Substantia nigra (tissue), 51 donors: ENCODE measurements at places on chromosomes 3 and 15.

GRCh38 chr3:61493339-61493738, 68.0 kb upstream of the PTPRG start:
- DNase-seq, result no peak

- DNase-seq, result no peak
These were observed 26.5 kb downstream of the AKAP13 start for GRCh38 chr15:85406916-85407315.

DNA sequence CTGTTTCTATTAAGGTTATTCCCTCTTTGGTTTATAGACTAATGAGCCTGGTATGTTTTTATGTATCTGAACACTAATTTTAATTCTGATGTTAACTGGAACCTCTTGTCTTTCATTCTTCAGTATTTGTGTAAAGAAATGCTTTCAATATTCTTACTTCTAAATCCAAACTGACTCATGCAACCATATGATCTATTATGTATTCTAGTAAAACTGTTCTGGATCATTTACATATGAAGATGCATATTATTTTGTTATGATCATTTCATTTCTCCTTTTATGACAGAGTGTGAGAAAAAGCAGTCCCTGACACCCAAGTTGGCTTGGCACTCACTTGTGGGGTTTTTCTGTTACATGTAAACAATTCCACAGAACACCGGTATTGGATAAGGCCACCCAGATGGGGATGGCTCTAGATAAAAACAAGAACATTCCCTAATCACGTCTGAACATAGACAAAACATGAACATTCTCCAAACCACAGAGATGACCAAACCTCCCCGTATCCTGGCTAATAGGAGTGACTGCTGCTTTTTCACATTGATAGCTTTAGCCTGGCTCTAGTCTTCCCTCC, 72.2 kb upstream of the EPHB3 start:
- DNase-seq, result no peak

- DNase-seq, result peak; percentile 36
These were observed at the start of gene ATP13A4 for GRCh38 chr3:193554811-193555210. Gene ATP13A4 (minus strand): TSS chr3:193554895. CDS start chr3:193554799, 96 bp downstream.

DNA sequence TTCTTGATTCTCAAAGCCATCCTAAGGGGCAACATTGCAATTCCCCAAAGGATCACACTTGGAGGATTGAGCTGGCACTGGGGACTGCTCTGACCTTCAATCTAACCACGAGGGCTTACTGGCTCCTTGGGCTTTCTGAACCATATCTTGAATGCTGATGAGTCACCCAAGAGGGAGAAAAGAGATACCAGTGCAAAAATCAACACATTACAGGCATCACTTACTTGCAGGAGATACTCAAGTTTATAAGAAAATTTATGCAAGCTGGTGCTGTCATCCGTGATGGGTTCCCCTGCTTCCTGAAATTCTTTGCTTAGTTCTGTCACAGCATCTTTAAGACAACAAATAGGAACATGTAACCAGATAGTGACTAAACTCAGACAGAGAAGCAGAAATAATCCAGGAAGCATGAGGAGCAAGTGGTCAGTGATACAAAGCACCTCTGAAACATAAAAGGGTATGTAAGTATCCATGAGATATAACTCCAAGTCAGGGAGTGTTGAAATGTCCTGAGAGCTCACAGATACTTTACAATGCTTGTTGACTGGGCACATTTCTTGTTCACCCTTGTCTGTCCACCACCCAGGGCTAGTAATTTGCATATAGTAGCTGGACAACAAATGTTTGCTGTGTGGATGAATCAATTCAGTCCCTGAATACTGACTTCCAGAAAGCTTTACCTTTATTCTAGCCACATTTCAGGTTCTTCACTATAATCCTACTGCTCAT, 14.1 kb downstream of the FYCO1 start:
- no peak for DNase-seq

DNA sequence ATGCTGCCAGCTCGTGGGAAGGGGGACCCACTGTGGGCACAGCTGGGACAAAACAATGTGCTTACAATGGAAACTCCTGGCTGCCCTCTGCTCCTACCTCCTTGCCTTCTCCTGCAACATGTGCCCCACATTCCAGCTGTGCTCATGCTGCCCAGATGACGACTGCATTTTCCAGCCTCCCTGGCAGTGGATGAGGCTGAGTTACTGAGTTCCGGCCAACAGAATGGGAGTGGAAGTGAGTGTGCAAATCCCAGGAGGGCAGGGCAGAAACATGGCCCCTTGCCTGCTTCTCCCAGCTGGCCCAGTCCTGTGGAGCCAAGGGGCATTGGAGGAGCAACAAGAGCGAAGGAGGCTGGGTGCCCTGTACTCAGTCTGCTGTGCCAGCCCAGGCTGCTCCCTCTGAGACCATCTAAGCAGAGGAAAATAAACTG, 17.1 kb downstream of the KLF15 start:
- DNase-seq, result no peak

- DNase-seq, result no peak
These were observed 701.5 kb downstream of the ZNF385D start for GRCh38 chr3:21049334-21050062.

GRCh38 chr3:174068035-174068434, 670.5 kb downstream of the NLGN1 start:
- no peak for DNase-seq

- no peak for DNase-seq
These were observed 720.2 kb upstream of the GOLIM4 start for GRCh38 chr3:168815946-168816345.

- DNase-seq, result no peak
These were observed 39.7 kb downstream of the NPTN start for GRCh38 chr15:73593304-73594074.

DNA sequence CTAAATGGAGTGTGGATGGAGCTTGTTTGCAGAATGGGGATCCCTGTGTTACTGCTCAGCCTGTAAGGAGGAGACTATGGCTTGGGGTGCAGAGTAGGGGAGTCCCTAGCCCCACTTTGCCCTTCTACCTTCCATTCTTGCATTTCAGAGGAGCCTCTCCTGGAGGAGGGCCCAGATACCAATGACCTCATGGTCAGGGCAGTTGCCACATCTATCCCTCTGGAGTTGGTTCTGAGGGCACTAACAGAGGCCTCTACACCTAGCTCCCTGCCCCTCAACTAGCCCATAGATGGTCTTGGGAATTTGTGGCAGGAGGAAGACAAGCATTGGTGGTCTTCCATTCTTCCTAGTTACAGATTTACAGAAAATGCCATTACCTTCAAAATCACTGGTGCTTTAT, 6.1 kb downstream of the SKOR1 start:
- DNase-seq, result no peak

GRCh38 chr3:87173071-87173470, 54.0 kb upstream of the CHMP2B start:
- no peak for DNase-seq

- no peak for DNase-seq
These were observed 234.2 kb upstream of the MCTP2 start for GRCh38 chr15:93997071-93997658.

DNA sequence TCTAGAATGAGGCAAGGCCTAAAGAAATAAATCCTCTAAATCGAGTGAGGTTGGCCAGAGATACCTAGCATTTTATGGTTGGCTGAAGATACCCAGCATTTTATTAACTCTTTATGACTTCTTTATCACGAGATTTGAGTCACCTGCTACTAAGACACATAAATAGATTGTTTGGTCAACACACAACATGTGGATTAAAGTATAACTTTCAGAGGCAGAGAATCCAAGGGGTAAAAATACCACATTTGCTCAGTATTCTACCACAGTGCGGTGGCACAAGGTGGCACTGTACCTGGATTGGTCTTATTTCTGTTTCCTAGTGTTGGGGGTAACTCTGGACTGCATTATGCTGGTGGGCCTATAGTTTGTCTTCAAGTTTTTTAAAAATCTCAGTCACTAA, 27.0 kb upstream of the VILL start:
- no peak for DNase-seq

DNA sequence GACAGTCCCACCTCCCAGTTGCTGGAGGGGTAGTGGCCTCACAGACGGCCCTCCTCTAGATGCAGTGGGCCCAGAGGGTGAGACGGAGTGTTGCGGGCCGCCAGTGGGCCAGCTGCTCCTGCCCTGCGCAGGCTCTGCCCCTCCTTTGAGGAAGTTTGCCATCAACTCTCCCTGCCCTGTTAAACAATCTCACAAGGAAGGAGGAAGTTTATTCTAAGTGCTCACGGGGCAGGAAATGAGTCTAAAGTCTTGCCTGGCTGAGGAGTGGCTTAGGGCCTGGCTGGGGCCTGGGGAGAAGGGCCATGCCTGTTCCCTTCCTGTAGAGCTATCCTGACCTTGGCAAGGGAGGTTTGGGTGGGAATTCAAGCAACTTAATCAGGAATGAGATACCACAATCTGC, at the start of gene FAM3D:
Gene FAM3D, minus strand, starts transcription at position 92 of the 400 bp plus-strand sequence. CDS start 11,211 bp downstream, outside the sequence.
- DNase-seq, result no peak

- DNase-seq, result no peak
These were observed 28.2 kb downstream of the PPP4R2 start for GRCh38 chr3:73024836-73025235.
